ENCODE measurements at places on chromosomes 5 and 9.

DNA sequence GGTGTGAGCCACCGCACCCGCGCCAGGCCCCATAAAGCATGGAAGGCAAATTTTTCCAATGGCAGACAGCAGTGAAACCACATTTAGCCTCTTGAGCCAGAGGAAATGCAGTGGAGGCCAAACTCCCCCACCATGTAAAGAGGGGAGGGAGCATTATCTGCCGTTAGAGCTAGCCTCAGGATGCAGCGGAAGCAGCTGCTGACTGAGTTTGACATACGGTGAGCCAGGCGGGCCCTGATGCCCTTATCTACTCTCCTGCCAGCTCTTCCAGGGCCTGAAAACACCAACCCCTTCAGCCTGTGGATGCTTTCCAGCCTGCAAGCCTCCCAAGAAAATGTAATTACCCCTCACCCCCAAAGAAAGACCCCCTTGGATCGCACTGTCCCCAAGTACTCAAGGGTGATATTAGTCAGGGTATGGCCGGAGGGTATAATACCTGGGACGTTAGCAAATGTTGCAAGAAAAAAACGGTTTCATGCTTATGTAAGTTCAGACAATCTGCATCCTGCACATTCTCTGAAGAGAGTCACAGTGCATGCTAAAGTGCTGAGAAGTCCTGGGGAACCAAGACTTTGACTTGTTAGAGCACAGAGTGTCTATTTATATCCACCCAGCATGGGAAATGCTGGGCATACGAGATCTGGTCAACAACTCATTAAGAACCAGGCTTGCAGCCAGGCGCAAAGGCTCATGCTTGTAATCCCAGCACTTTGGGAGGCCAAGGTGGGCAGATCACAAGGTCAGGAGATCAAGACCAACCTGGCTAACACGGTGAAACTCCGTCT, 11.3 kb upstream of the GGTA1 start:
- no peaks in the 10 kb centered on the region for H3K4me1 ChIP-seq
- peaks cover 9% of the 10 kb centered on the region for H3K27me3 ChIP-seq
- H3K36me3 ChIP-seq = no peaks in the 10 kb centered on the region
- H3K27ac ChIP-seq = no peak overlapping the region

- peaks cover 9% of the 10 kb centered on the region for H3K36me3 ChIP-seq
- H3K27ac ChIP-seq = no peak overlapping the region
- no peak for DNase-seq
- H3K4me3 ChIP-seq = no peak overlapping the region
- H3K4me1 ChIP-seq = no peaks in the 10 kb centered on the region
- no peaks in the 10 kb centered on the region for H3K27me3 ChIP-seq
Observed at GRCh38 chr9:136493567-136493971, 10.7 kb upstream of the SEC16A start.

DNA sequence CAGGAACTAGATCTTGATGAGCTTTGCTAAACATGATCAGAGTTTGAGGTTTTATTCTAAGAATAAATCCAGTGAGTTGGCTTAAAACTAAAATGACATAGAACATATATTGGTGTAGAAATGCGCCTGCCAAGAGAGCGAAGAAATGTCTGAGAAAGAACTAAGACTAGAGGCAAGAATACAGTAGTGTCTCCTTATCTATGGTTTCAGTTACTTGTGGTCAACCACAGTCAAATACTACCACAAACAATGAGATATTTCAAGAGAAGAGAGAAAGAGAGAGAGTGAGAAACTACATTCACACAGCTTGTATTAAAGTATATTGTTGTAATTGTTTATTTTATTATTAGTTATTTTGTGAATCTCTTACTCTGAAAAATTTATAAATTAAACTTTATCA, 254.4 kb upstream of the CDH10 start:
- H3K4me3 ChIP-seq = no peak overlapping the region
- no peak overlapping the region for H3K27ac ChIP-seq
- DNase-seq = no peak

DNA sequence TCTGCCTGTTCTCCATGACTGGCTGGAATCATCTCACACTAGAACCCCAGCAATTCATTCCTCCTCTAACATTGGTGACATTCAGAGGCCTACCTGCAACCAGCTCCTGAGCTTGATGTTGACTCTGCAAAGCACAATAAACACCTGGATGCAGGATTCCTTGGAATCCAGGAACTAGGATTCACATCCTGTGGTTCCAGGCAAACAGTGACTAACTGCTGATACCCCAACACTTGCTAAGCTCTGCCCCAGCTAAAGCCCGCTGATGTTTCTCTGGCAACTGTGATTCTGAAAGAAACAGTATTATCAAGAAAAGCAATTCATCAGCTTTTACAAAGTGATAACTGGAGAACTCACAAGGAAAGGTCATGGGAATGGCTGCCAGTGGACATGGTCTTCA, 29.2 kb downstream of the SUSD1 start:
- DNase-seq = no peak
- peaks cover 3% of the 10 kb centered on the region for H3K4me1 ChIP-seq
- H3K27ac ChIP-seq = no peak overlapping the region
- H3K4me3 ChIP-seq = no peak overlapping the region

DNA sequence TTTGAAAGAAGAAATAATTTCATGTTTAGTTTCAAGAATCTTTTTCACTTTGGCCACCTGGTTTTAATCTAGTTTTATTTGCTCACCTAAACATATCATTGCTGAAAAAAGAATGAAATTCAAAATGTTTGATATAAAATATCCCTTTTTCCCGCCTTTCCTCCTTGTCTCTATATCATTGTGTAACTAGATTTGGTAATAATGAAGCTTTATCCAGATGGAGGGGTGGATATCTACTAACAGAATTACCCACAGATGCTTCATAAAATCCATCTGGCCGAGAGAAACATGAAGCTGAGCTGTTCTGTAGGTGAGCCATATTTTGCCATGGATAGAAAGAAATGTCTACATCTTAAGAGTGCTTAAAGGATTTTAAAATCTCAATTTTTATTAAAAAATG, 214.7 kb downstream of the ICE1 start:
- H3K27me3 ChIP-seq = peaks cover 5% of the 10 kb centered on the region
- no peak for DNase-seq

DNA sequence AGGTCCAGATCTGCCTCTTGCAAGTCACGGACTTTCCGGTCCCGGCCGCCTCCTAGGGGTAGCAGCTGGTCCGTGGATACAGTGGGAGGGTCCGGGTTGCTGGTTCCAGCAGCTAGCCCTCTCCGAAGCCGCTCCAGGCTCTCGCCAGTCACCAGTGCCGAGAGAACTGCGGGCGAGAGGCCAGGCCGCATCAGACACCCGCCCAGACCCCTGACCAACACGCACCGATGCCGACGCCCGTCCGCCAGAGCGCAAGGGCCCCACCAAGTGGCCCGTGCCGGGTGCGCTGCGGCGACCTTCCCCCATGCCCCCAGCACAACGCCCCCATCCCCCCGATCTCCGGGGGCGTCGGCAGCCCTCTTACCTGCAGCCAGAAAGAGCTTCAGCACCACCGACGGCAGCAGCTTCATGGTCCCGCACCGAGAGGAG, 470 bp downstream of the HBEGF start:
- H3K4me1 ChIP-seq = peaks cover 66% of the 10 kb centered on the region
- DNase-seq = no peak
- H3K4me3 ChIP-seq = peak overlapping the region; percentile 96
- H3K27ac ChIP-seq = peak overlapping the region; percentile 94
- peaks cover 50% of the 10 kb centered on the region for H3K36me3 ChIP-seq

- H3K27ac ChIP-seq = peak overlapping the region; percentile 8
- no peak overlapping the region for H3K4me3 ChIP-seq
- H3K4me1 ChIP-seq = peaks cover 28% of the 10 kb centered on the region
- no peaks in the 10 kb centered on the region for H3K27me3 ChIP-seq
Observed at GRCh38 chr9:131534721-131535237, 3.7 kb upstream of the UCK1 start.

DNA sequence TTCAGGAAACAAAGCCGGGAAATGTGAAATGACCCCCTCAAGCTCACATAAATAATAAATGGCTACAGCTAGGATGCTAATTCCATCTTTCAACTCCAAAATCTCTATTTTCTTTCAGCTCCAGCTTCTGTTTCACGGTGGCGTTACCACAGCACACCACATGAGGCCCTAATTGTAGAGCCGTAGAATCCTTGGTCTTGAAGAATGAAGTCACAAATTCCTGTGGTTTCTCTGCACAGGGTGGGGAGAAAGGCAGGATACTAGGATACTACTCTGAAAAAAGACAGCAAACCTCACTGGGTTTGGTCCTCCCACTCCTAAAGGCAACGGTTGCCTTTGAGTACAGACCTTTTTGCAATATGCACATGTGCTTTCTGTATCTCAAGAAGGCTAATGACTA, 13.9 kb upstream of the RARS1 start:
- peaks cover 8% of the 10 kb centered on the region for H3K27me3 ChIP-seq
- no peaks in the 10 kb centered on the region for H3K36me3 ChIP-seq
- DNase-seq = no peak
- peaks cover 3% of the 10 kb centered on the region for H3K4me1 ChIP-seq
- no peak overlapping the region for H3K27ac ChIP-seq
- no peak overlapping the region for H3K4me3 ChIP-seq

GRCh38 chr5:180201051-180201987, 7.7 kb downstream of the RASGEF1C start:
- no peaks in the 10 kb centered on the region for H3K4me1 ChIP-seq
- peaks cover 2% of the 10 kb centered on the region for H3K27me3 ChIP-seq
- H3K4me3 ChIP-seq = no peak overlapping the region
- no peak for DNase-seq
- H3K27ac ChIP-seq = no peak overlapping the region

GRCh38 chr5:40514976-40515375, 164.7 kb upstream of the PTGER4 start:
- no peak overlapping the region for H3K4me3 ChIP-seq
- no peaks in the 10 kb centered on the region for H3K27me3 ChIP-seq
- H3K36me3 ChIP-seq = peaks cover 29% of the 10 kb centered on the region
- H3K27ac ChIP-seq = peak overlapping the region; percentile 31

DNA sequence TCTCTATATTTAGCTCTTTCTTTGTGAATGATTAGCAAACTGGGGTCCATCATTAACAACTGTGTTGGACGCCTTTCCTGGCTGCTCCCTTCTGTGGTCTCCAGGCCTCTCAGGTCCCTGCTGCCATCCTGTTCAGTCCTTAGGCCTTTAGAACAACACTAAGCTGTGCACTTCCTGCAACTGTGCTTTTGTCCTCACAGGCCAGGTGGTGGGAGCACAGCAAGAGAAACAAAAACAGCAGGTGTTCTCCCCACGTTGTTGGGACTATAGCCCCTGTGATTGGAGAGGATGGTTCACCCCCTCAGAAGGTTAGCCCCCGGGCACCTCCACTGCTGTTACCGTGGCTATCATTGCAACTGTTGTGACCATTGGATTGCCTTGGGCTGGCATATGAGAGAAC, 41.7 kb upstream of the CLINT1 start:
- DNase-seq = no peak
- H3K4me1 ChIP-seq = no peaks in the 10 kb centered on the region
- H3K4me3 ChIP-seq = no peak overlapping the region
- H3K27ac ChIP-seq = no peak overlapping the region
- peaks cover 3% of the 10 kb centered on the region for H3K27me3 ChIP-seq
- no peaks in the 10 kb centered on the region for H3K36me3 ChIP-seq

- H3K27me3 ChIP-seq = no peaks in the 10 kb centered on the region
- H3K27ac ChIP-seq = no peak overlapping the region
- no peaks in the 10 kb centered on the region for H3K4me1 ChIP-seq
- H3K4me3 ChIP-seq = no peak overlapping the region
- peaks cover 11% of the 10 kb centered on the region for H3K36me3 ChIP-seq
- peak; percentile 14 for DNase-seq
Observed at GRCh38 chr9:93675336-93676150, 99.2 kb downstream of the PHF2 start.

- no peak overlapping the region for H3K4me3 ChIP-seq
- no peaks in the 10 kb centered on the region for H3K4me1 ChIP-seq
- H3K27ac ChIP-seq = no peak overlapping the region
- peaks cover 43% of the 10 kb centered on the region for H3K36me3 ChIP-seq
- no peaks in the 10 kb centered on the region for H3K27me3 ChIP-seq
Observed at GRCh38 chr9:6834306-6834705, 76.5 kb downstream of the KDM4C start.

DNA sequence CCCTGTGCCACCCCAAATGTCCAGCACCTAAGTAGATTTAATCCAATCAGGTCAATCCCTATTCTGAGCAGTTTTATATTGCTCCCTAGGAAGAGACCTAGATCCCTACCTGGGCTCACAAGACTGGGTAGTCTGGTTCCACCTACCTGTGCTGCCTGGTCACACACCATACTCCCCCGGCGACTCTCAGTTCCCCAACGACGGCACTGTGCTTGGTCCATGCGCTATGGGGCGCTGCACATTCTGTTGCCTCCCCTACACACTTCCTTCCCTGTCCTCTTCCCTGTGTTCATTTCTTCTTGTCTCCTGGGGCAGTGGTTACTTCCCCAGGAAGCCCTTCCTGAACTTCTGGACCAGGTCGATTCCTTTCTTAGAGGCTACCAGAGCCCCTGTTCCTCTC, 109.9 kb upstream of the IL12B start:
- peaks cover 57% of the 10 kb centered on the region for H3K27me3 ChIP-seq
- peaks cover 7% of the 10 kb centered on the region for H3K4me1 ChIP-seq
- H3K4me3 ChIP-seq = no peak overlapping the region
- no peak for DNase-seq

DNA sequence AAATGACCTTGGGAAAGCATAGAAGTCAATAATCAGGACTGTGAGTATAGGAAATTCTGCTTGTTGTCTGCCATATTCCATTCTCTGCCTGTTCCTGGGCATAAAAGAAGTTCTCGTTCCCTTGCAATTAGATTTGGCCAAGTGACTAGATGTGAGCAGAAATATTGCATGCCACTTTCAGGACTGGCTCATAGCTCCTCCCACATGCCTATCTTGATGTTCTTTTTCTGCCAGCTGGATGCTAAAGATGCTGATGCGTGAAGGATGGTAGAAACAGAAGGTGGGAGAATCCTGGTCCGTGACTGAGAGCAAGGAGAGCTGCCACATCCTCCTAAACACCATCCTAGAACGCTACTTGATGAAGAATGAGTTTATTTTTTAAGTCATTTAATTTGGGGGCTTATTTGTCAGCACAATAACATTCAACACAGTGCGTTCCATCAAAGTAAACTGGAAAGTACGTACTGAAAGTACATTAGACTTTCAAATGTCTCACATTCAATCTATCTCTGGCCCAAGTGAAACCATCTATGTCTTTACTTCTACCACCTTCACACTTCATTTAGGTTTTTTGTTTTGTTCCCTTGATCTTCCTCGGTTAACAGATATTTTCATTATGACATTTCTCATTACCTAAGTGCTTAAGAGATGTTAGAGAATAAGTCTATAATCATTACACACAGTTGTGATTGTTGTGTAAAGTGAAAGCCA, 648.5 kb downstream of the RAB3C start:
- DNase-seq = no peak
- no peaks in the 10 kb centered on the region for H3K4me1 ChIP-seq
- H3K4me3 ChIP-seq = no peak overlapping the region
- H3K36me3 ChIP-seq = no peaks in the 10 kb centered on the region
- H3K27ac ChIP-seq = no peak overlapping the region

GRCh38 chr5:71883742-71884103, 164.6 kb downstream of the CARTPT start:
- no peak for DNase-seq
- H3K27me3 ChIP-seq = peaks cover 7% of the 10 kb centered on the region
- no peak overlapping the region for H3K4me3 ChIP-seq

- H3K36me3 ChIP-seq = peaks cover 3% of the 10 kb centered on the region
- peaks cover 81% of the 10 kb centered on the region for H3K27me3 ChIP-seq
- DNase-seq = no peak
- H3K4me3 ChIP-seq = peak overlapping the region; percentile 48
Observed at GRCh38 chr5:123088031-123088805, 823 bp upstream of the PRDM6 start.

GRCh38 chr9:120393386-120394057, 186.4 kb downstream of the CDK5RAP2 start:
- no peak for DNase-seq
- H3K4me1 ChIP-seq = peaks cover 39% of the 10 kb centered on the region
